Brain microvascular endothelial cell (primary cell): ENCODE measurements at places on chromosomes 7 and 10.

GRCh38 chr10:121662945-121663917 lies 65.0 kb upstream of the FGFR2 start:
- DNase-seq, result no peak

DNA sequence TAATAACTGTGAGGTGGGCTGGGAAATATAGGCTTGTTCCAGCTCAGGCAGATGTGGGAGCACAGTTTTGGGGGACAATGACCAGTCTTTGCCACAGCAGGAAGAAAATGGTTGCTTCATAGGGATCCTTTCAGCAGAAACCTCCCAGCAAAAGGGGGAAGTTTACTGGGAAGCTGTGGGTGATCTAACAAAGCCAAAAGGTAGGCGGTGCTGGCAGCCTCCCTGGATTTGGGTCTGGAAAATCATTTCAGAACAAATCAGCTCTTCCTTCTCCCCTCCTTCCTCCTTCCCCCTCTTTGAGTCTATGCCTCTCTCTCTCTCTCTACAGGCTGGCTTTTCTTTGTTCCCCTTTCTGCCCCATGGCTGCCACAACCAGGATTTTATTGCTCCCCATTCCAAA lies 16.2 kb downstream of the RPS24 start:
- DNase-seq, result no peak

- DNase-seq, result peak; percentile 23
Observed at GRCh38 chr10:23358357-23358756, 13.8 kb upstream of the C10orf67 start.

GRCh38 chr10:119235356-119235755 lies 28.0 kb downstream of the GRK5 start:
- no peak for DNase-seq

DNA sequence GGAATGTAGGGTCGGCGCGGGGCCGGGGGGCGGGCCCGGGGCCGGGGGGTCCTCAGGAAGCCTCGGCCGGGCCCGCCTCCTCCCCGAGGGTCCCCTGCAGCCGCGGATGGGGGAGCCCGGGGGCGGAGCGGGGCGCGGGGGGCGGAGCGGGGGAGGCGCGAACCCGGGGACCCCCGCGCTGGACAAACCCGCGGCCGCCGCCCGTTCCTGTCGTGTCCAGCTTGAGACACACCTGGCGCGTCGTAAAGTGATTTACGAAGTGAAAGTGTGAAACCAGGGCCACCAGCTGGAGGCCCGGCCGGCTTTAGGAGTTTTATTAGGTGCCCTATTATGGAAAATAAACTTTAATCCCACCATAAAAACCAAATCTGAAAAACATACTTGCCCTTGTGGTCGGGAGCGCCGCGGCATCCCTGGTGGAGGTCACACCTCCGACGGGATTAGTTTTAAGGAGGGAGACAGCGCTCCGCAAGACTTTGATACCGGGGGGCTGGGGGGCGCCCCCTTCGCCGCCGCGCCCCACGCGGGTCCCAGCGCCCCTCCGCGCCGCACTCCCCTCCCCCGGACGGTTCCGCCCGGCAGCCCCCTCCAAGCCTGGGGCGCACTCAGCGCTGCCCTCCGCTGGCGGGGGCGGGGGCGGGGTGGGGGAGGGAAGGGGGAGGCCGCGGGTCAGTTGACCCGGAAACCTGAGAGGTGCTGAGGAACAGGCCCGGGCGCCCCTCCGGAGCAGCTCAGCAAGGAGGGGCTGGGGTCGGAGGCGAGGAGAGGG lies 10.3 kb downstream of the MNX1 start:
- DNase-seq, result no peak

- no peak for DNase-seq
Observed at GRCh38 chr7:43034535-43035002, 77.9 kb upstream of the HECW1 start.

- no peak for DNase-seq
Observed at GRCh38 chr7:11668727-11669126, 163.3 kb downstream of the THSD7A start.

- peak; percentile 1 for DNase-seq
Observed at GRCh38 chr10:95560278-95561176, 644 bp downstream of the SORBS1 start.

DNA sequence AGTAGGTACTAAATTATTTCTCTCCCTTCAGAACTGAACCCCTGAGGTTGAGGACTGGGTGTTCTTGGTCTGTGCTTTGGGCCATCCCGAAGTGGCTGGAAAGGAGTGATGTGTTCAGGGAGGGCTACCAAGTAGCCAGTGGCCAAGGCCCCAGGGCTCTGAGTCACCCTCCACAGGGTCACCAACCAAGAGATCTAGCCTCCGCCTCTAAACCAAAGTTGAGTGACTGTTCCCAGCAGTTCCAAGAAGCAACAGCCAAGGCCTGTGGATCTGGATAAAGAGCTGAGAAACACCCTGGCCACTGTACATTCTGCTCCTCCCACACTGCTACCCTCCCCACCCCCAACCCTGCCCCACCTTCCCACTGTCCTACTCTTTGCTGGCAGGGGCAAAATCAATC lies 35.5 kb upstream of the KCNMA1 start:
- DNase-seq, result peak; percentile 11

GRCh38 chr7:88314061-88314491 lies 7.4 kb upstream of the STEAP4 start:
- DNase-seq, result no peak

- peak; percentile 13 for DNase-seq
Observed at GRCh38 chr10:59606551-59606961, 103.1 kb downstream of the SLC16A9 start.

DNA sequence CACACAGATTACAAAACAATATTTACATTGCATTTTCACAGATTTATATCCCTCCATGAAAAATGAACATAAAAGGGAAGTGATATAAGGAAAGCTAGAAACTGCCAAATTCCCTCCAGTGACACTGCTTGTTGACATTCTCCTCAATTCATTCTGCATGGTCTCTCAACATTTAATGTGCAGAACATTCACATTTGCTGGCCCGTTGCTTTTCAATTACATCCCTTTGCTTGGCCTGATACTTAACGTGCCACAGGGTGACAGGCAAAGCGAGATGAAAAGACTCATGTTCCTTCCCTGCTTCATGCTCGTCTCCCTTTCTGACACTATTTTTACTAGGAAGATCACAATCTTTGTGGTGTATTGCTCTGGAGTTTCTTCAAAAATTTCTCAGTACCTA lies 1019.7 kb upstream of the LRRN3 start:
- DNase-seq, result no peak

DNA sequence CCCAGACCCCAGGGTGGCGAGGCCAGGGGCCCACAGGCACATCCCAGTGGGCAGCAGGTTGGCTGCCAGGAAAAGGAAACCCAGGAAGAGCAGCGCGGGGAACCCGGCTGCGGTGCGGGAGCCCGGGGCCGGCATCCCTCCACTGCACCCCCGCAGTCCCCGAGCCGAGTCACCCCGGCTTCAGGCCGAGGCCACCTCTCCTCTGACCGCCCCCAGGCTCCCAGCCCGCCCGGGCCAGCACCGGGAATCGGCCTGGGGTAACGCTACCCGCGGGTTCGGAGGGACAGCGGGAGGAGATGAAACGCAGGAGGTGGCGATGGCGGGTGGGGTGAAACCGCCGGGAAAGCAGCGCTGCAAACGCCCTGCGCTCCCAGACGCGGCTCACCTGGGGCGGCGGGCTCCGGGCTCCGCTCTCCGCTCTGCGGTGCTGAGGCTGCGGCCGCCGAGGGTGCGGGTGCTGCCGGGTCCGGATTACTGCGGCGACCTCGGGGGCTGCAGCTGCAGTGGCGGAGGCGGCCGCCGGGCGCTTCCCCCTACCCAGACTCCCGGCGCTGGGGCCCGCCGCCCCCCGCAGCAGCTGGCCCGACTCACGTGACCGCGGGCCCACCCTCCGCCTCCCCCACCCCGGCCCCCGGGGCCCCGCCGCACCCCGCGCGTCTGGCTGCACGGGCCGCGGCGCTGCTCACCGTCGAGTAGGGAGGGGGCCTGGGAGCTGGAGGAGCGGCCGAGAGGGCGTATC lies at the start of gene SCRN1:
TSS of gene SCRN1 (minus strand) at position 545 of the 739 bp plus-strand sequence. CDS start 20,734 bp downstream, outside the sequence.
- no peak for DNase-seq

DNA sequence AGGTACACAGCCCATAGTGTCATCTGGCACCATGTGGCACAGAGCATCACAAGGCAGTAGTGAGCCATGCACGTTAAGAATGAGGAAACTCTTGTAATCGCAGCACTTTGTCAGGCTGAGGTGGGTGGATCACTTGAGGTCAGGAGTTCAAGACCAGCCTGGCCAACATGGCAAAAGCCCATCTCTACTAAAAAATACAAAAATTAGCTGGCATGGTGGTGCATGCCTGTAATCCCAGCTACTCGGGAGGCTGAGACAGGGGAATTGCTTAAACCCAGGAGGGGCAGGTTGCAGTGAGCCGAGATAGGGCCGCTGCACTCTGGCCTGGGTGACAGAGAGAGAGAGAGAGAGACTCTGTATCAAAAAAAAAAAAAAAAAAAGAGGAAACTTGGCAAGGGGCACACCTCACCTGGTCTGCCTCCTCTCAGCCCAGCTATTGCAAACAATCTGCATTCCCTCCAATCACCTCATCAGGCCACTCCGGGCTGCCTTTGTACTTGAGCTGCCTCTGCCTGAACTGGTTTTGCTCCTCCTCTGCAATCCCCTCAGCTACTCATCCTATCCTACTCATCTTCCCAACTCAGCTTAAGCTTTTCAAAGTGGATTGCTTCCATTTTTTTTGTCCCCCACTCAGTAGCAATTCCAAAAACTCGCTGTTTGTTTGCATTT lies 46.0 kb upstream of the OPTN start:
- DNase-seq, result no peak

GRCh38 chr10:102267748-102268147 lies 22.4 kb downstream of the GBF1 start:
- peak; percentile 43 for DNase-seq

- no peak for DNase-seq
Observed at GRCh38 chr7:33751443-33751842, 153.9 kb upstream of the BMPER start.

DNA sequence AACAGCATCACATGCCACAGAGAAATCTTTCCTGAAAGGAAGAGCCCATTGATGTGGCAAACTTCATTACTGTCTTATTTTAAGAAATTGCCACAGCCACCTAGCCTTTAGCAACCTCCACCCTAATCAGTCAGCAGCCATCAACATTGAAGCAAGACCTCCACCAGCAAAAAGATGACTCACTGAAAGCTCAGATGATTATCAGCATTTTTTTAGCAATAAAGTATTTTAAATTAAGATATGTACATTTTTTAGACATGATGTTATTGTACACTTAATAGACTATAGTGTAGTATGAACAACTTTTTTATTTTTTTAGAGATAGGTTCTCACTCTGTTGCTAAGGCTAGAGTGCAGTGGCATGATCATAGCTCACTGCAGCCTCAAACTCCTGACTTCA lies 14.8 kb downstream of the STEAP1B start:
- DNase-seq, result peak; percentile 37

GRCh38 chr10:98055841-98056516 lies 25.6 kb upstream of the CRTAC1 start:
- peak; percentile 4 for DNase-seq

DNA sequence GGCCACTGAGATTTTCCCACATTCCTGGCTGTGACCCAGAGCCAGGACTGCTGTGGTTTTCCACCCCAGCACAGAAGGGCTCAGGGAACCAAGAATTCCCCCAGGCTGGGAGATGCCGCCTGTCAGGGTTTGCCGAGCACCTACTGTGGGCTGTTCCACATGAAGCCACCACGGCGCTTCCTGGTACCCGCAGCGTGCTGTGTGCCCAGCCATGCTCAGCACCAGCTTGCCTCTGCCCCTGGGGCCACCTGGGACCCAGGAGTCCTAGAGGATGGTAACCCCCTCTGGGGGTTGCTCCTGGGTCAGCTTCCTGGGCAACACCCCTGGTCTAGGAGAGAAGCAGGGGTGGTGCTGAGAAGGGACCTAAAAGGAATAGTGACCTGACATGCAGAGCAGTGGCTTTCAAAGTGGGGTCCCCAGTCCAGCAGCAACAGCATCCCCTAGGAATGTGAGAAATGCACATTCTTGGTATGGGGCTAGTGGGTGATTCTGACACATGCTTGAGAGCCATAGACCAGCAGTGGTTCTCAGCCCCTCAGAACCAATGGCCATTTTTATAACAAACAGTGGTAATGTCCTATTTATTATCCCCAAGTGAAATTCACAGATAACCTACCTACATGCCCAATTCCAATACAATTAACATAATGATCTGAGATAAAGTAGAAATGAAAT lies 53.4 kb downstream of the TSPAN15 start:
- DNase-seq, result no peak

DNA sequence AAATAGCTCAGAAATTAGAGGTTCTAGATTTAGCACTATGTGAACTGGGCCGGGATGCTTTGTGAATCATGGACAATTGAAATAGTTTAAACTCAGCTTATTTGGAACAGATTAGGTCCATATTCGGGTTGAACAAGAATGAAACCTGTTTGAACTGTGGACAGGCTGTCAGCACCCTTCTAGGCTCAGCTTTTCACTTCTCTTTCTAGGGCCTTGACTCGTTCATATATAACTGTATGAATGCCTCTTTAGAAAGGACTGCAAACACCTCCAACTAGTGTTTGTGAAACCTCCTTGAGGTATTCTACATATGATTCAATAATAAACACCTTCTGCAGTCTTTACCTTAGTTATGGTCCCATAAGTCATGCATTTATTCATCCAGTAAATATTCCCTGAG lies 115.6 kb downstream of the REEP3 start:
- DNase-seq, result no peak

GRCh38 chr10:130542761-130543160 lies 406.6 kb downstream of the GLRX3 start:
- no peak for DNase-seq

- DNase-seq, result no peak
Observed at GRCh38 chr10:114406455-114406854, 2.2 kb upstream of the AFAP1L2 start.

DNA sequence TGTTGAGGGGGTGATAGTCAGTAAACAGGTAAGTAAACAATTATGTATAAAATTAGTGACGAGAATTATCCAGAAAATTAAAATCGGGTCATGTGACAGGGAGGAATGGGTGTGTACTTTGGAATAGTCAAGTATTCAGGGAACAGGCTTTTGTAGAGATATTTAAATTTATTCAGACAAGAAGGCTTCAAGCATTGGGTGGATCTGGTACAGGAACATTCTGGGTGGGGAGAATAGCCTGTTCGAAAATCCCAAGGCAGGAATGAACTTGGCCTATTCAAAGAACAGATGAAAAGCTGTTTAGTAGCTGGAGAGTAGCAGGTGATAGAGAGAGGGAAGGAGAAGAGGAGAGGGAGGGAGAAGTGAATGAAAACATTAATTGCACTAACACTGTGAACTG lies 448.9 kb upstream of the FZD8 start:
- DNase-seq, result no peak

- no peak for DNase-seq
Observed at GRCh38 chr7:115043605-115044004, 121.7 kb downstream of the MDFIC start.

GRCh38 chr10:101053516-101053915 lies 8.3 kb upstream of the KAZALD1 start:
- no peak for DNase-seq

GRCh38 chr7:24913801-24914464 lies 66.0 kb downstream of the OSBPL3 start:
- no peak for DNase-seq

- DNase-seq, result no peak
Observed at GRCh38 chr10:80870282-80870681, 332.6 kb downstream of the SH2D4B start.
